Daoy (cell line): ENCODE measurements at places on chromosomes 16 and 17.

DNA sequence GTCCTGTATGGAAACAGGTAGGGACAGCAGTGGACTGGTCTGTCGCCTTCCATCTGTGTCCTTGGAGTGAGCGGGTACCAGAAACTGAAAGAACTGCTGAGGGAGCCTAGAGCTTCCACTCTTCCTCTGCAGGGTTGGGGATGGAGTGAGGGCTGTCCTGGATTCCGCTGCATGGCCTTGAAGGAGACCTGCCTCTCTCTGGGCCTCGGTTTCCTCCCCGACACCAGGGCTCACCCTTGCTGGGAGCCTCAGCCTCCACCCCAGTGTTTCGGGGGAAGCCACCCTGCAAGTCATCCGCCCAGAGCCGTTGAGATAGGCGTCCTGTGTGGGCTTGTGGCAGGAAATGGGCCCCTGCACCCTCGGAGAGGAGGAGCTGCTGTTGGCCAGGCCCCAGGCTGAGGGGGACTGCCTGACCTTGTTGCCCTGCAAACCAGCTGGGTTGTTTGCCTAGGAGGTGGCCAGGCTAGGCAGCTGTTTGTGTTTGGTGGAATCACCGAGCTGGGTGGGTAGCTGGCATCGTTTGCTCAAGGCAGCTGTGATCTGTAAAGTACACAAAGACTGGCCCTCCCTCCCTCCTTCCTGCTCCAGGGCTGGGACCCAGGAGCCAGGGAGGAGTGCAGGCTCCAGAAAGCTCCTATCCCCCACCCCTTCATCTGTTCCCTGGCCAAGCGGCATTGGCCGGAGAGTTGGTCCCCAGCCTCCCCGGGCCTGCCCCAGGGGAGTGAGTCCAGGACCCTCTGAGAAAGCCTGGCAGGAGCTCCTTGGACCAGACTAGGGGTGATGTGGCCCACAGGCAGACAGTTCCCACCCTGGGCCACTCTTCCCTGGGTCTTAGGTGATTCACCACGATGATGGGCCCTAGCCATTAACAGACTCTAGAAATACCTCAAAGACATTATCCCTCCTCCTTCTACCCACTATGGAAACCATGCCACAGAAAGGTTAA lies 1.3 kb downstream of the RAB37 start:
- peak; percentile 49 for DNase-seq

- DNase-seq: peak; percentile 33
Observed at GRCh38 chr16:48576927-48577326, 33.1 kb downstream of the N4BP1 start.

GRCh38 chr17:12580640-12581039 lies 85.0 kb upstream of the MYOCD start:
- DNase-seq: no peak

DNA sequence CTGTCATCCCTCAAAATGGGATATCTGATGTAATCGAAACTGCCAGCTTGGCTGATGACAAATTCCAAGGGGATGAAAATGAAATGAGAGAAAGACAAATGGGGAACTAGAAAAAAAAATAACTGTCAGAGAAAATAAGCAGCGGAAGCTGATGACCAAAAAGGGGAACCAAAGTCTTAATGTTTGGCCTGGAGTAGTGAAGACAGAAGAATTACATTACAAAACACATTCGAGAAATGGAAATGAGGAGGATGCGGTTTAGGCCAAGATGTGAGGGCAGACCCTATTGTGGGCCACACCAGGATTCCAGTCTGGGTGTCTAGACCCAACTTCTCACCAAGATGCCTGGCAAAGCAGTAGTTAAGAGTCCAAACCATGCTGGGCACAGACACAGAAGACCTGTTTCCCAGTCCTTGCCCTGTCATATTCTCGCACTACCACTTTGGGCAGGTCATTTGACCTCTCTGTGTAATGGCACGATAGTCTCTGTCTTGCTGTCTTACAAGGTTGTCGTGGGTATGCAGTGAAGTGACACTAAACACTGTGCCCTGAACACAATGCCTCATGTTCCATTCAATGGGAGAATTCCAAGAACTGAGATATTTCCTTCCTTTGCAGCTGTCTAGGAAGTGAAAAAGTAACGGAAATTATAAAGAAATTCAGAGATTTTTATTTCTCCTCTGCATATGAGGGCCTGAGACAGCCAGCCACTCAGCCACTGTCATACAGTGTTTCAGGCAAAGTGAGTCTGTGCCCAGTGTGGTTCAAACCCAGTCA lies 12.3 kb upstream of the CCL2 start:
- peak; percentile 66 for DNase-seq

- no peak for DNase-seq
Observed at GRCh38 chr16:47125757-47126156, 18.0 kb downstream of the NETO2 start.

- DNase-seq: no peak
Observed at GRCh38 chr16:79592186-79592585, 8.4 kb downstream of the MAF start.

- DNase-seq: no peak
Observed at GRCh38 chr17:1416414-1416813, 16.4 kb upstream of the YWHAE start.

DNA sequence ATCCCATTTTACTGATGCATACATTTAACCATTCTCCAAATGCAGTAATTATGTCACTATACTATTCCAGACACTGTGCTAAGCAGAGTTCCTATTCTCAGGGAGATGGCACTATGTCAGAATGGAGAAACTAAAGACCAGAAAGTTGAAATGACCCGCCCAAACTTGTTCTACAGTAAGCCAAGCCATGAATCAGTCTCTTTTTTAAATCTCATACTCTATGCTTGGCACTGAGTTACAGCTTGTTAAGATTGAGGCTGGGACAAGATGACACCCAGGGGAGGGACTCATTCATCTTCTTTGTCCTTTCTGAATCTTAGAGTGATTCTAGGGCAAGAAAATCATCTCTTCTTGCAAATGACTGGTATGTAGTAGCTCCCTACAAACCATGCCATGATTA lies 247.0 kb upstream of the CCL2 start:
- no peak for DNase-seq

- no peak for DNase-seq
Observed at GRCh38 chr16:84175350-84176081, 11.3 kb downstream of the TAF1C start.

- no peak for DNase-seq
Observed at GRCh38 chr16:67934306-67935100, 2.1 kb downstream of the PSMB10 start.

DNA sequence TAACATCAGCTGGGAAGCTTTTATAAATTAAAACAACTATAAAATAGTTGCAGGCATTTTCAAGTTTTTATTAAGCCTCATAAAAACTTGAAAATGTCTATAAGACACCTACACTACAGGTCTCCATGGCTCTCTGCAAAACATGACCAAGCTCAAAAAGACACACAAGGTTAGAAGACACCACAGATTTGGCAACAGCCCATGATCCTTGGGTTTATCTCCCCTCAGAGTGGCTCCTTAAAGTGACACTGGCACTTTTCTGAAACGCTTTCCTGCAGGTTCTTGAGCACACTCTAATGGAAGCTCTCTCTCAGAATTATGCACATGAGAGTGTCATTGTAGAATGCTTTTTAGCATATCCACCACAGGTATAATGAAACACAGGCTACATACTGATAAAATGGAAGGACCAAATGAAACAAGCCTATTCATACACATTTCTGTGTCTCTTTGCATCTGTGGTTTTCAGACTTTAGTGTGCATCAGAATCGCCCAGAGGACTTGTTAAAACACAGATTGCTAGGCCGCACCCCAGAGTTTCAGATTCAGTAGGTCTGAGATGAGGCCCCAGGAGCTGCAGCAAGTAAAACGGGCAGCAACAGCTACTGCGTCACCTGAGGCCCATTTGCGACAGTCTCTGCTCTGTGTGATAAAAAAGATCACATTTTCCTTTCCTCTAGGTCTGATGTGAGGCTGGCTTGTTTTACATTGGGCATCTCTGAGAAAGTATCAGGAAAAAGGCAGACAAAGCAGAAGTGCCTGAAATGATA lies 75.0 kb upstream of the WSB1 start:
- no peak for DNase-seq

- no peak for DNase-seq
Observed at GRCh38 chr17:36846410-36847292, 90.6 kb upstream of the LHX1 start.

DNA sequence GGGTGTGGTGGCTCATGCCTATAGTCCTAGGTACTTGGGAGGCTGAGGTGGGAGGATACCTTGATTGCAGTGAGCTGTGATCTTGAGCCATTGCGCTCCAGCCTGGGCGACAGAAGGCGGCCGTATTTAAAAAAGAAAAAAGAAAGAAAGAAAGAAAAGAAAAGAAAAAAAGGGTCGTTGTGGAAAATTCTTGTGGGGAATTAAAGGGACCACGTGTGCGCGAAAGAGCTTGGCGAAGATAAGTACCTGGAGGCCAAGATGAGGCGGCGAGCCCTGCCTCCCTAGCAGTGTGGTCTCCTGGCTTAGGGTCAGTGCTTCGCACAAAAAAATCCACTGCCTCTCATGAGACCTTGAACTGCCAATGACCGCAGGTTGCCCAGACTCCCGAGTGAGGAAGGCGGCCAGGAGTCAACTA lies 728 bp upstream of the NMT1 start:
- no peak for DNase-seq

- DNase-seq: no peak
Observed at GRCh38 chr16:74232806-74233465, 63.7 kb upstream of the PSMD7 start.

DNA sequence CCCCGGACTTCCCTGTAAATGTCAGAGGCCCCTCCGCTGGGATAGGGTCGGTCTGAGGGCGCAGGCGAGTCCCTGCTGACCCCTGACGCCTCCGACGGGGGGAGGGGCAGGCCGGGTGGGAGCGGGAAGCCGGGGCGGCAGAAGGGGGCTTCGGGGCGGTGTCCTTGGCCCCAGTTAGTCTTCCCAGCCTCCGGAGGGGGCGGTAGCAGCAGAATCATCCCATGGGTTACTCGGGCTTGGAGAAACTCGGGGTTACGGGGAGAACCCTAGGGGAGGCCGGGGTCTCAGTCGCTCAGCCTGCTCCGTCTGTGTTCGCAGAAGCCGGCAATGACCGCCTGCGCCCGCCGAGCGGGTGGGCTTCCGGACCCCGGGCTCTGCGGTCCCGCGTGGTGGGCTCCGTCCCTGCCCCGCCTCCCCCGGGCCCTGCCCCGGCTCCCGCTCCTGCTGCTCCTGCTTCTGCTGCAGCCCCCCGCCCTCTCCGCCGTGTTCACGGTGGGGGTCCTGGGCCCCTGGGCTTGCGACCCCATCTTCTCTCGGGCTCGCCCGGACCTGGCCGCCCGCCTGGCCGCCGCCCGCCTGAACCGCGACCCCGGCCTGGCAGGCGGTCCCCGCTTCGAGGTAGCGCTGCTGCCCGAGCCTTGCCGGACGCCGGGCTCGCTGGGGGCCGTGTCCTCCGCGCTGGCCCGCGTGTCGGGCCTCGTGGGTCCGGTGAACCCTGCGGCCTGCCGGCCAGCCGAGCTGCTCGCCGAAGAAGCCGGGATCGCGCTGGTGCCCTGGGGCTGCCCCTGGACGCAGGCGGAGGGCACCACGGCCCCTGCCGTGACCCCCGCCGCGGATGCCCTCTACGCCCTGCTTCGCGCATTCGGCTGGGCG lies 542 bp downstream of the GUCY2D start:
- DNase-seq: no peak

GRCh38 chr16:18839555-18839954 lies 38.2 kb upstream of the ARL6IP1 start:
- DNase-seq: no peak

DNA sequence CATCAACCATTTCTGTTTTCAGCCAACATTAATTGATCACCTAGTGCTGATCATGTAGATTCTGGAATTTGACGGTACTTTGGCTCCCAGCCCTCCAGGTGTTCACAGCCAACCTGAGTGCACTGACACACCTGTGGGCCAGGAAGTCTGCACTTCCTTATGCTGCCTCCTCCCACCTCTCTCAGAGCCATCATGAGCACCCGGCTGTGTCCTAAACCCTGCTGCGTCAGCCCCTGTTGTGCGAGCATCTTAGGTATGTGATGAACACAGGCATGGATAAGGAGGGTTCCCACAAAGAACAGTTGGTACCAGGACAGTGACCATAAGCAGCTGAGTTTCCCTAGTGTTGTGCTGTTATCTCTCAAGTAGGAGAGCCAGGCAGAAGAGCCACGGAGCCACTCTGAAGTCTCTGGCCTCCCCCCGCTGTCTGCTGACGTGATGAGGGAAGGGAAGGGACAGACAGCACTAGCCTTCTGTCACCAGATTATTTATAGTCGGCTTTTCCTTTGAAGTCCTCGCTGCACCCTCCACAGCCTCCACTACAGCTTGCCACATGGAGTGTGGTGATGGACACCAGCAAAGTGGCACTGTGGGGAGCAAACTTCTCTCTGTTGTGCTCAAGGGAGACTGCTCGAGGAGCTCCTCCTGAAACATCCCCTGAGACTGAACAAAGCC lies 162.8 kb upstream of the ANKFN1 start:
- no peak for DNase-seq

- peak; percentile 67 for DNase-seq
Observed at GRCh38 chr17:76000016-76000754, 470 bp upstream of the CDK3 start.

GRCh38 chr17:57605675-57606105 lies 139.4 kb downstream of the CCDC182 start:
- no peak for DNase-seq

DNA sequence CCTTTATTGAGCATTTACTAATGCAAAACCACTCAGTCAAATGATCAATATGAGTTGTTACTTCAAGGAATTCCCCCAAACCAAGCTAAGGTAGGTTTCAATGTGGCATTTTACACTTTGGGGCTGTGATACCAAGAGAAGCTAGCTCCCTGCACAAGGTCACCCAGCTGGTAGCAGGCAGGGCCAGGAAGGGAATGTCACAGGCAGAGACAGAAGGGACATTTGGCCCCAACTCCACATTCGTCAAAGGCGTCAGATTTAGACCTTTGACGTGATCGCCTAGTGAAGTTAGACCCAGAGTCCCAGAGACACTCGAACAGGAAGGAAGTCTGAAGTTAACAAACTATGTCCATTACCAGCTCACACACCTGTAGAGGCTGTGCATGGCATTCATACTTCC lies 5.5 kb upstream of the SMG1 start:
- no peak for DNase-seq

GRCh38 chr17:45338023-45338781 lies 21.4 kb upstream of the MAP3K14 start:
- DNase-seq: no peak

DNA sequence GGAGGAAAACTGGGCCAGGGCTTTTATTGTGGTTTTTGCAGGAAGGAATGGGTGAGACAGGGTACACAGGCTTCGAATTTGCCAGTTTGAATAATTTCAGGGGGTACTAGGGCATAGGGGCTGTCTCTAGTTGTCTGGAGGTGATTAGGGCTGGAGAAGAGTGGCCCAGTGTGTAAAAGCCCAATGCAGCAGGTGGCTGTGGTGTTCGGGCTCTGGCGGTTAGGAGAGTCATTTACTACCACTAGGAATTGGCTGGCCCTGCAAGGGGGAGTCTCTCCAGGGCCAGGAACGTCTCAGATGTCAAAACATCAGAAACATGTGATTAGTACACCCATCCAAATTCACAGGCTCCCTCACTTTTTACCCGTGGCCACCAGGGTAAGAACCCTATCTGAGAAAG lies 50.3 kb downstream of the GINS3 start:
- no peak for DNase-seq

- DNase-seq: no peak
Observed at GRCh38 chr16:76959166-76959565, 231.8 kb upstream of the MON1B start.
